ENCODE measurements at places on chromosomes 6 and 20.

GRCh38 chr6:161498359-161498758 is 224.5 kb upstream of the AGPAT4 start:
- DNase-seq: peak; percentile 62

DNA sequence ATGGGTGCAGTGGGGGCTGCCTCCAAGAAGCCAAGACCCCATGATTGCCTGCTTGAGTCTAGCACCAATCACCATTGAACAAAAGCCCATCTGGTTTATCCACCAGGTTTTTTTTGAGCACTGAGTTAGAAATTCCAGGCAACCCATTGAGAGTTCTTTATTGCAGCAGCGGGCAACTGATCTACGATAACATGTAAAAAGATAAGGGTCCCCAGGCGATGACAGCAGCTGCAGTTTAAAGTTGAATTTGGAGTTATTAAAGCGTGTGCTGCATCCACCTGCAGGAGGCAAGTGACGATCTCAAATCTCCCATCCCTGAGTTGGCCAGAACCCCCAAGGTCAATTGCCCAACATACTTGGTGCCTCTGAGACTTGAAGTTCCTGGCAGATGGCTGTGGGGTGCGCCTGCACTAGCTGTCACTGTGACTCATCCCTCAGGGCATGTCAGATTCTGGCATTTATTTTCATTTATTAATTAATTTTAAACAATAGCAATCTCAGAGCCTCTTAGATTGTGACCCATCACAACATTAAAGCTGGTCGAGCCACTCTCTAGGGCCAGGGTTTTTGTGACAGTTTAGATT is 290.4 kb upstream of the SULF2 start:
- peak; percentile 80 for DNase-seq

DNA sequence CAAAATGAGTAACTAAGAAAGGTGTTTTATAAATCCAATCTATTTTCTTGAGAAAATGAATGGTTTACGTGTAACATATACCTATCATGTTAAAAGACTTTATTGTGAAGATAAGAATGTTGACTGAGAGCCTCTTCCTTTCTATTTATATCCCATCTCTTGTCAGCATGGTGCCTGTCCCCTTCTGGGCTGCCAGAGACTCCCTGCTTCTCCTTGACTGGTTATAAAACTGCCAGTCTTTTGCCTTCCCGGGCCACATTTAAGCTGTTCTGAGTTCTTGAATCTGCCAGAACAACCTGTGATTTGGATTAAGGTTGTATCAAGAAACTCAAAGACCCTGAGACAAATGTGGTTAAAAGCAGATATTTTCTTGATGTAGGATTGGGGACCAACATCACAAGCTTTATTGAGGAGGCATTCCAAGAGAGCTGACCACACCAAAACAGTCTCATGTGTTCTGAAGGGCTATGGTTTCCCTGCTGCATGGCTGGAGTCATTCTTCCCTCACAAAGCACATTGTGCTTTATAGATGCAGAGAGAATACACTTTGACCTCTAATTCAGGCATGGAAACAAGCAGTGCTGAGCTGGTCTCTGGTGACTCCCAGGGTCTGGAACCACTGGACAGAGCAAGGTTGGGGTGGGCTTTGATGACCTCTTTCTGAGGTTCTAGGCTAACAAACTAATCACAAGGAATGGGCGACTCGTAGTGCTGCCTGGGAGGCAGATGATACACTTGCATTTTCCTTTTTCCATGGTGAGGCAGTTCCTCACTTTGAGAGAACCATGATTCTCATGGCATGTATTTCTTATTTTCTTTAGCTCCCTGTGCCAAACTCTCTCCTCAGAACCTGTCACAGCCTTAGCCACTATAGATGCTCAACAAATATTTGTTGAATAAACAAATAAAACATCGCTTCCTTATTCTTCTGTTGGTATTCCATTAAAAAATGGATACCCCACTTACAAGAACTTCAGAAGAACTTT is 205.0 kb upstream of the PREP start:
- DNase-seq: no peak

DNA sequence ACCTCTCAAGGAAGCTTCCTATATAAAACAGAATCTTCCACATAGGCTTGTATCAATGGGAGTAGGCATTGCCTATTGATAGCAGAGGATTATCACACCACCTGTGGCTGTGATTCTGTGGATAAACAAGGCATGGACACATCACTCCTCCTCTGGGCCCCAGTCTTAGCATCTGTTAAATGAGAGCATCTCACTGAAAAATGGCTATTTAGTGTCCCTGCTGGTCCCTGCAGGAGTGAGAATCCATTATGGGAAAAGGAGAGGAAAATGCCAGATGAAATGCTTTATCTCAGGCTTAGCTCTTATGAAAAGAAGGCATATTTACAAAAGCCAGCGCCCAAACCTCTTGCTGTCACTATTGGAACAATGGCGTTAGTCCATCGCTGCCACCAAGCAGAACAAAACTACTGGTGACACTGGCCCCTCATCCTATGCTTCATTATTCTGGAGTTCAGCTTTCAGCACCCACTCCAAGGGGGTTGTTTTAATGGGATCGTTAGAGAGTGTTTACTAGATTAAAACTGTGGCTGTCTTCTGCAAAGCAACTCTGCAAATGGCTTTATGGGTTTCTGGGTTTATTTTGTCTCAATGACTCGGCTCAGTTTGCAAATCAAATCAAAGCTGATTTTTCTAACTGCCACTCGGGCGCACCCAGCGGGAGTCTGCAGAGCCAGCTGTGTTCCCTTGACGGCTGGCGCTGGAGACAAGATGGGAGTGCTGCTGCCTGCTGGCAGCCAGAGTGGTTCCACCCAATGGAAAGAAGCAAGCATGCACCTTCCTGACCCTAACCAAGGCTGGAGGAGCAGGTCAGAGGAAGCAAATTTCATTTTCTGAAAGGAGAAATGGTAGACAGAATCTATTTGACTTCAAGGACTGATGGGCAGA is 658.8 kb upstream of the CHD6 start:
- DNase-seq: no peak

GRCh38 chr20:29326376-29327070 is 1930.9 kb upstream of the DEFB115 start:
- DNase-seq: no peak

- no peak for DNase-seq
These were observed 262.4 kb upstream of the AGPAT4 start for GRCh38 chr6:161536224-161536630.

DNA sequence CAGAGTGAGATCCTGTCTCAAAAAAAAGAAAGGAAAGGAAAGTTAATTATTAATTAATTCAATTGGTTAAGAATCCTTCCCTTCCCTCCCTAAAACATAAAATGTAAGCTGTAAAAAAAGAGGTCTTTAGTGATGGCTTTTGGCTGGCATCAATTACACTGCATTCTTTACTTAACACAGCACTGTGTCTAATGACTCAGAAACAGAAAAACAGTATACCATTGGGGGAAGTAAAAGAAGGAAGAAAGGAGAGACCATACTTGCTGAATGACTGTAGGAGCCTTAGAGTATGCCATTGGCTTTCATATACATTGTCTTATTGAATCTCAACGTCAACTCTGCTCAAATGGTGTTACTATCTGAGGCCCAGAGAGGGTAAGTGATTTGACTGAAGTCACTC is 18.3 kb upstream of the CITED2 start:
- no peak for DNase-seq
